Stimulated activated CD8-positive, alpha-beta memory T cell treated with anti-CD3 and anti-CD28 coated beads, Interleukin-7, amount 100 ng/mL, for 48 hours (primary cell): ENCODE measurements at places on chromosomes 7 and 10.

DNA sequence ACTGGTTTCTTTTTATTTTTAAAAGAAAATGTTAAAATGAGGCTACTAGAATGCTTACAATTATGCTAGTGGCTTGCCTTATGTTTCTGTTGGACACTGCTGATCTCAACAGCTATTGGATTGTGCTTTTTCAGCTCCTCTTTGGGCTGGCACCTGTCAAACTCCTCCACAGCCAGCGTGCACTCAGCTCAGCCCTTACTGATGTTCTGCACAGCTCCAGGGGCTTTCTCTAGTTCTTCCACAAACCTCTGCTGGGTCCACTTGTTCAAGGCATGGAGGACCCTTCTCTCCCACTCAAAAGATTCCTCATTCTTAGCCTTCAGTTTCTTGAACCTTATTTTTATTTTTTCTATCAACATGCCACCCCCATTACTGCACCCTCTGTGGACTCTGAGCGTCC lies 96.0 kb downstream of the VIPR2 start:
- no peak for DNase-seq

- no peak for DNase-seq
Measured at GRCh38 chr7:43686991-43687390, 42.3 kb downstream of the COA1 start.

DNA sequence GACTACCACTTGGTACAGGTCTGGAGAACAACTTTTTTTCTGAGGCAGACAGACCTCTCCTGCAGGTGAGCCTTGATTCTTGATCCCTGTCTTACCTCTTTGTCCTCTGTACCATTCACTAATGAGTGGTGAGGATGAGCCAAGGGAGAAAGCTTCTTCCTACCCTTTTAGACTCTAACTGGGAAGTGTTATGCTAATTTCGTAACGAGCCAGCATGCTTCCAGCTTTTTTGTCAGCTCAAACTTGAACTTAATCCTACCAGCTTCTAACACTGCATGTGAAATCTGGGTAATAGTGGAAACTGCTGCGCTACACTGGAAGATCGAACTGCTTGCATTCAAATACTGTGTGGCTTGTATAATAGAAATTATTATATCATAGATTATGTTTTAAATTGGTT lies 87.0 kb downstream of the NEUROD6 start:
- no peak for DNase-seq

DNA sequence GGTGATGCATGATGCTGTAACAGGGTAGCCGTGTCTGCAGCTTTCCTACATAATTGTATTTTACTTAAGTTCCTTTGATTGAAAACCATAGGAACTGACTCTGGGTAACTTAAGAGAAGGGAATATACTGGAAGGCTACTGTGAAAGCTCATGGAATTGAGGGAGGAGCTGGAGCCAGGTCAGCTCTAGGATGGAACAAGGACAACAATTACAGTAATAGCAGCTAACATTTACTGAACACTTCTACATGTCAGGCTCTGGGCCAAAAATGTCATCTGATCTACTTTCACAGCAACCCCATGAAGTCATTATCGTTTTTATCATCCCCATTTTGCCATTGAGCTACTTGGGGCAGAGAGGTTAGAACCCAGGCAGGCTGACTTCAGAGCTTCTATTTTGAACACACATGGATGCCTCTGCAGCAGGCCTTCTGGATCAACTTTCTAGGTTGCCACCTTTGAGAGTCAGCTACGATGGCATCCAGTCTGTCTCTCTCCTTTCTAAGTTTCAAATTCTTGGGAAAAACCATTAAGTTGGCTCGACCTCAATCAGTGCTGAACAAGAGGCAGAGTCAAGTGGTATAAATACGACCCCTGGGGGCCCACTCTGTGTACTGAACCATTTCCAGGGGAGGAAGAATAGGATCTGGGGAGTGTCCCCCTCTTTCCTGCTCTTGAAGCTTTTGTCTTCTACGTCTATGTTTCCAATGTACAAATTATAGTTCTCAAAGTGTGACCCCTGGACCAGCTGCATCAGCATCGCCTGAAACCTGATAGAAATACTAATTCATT lies 272.3 kb upstream of the PLPP4 start:
- no peak for DNase-seq
